ENCODE measurements at places on chromosomes 5 and 9.

GRCh38 chr5:55407984-55408383, 100.2 kb downstream of the MTREX start:
- DNase-seq: no peak

DNA sequence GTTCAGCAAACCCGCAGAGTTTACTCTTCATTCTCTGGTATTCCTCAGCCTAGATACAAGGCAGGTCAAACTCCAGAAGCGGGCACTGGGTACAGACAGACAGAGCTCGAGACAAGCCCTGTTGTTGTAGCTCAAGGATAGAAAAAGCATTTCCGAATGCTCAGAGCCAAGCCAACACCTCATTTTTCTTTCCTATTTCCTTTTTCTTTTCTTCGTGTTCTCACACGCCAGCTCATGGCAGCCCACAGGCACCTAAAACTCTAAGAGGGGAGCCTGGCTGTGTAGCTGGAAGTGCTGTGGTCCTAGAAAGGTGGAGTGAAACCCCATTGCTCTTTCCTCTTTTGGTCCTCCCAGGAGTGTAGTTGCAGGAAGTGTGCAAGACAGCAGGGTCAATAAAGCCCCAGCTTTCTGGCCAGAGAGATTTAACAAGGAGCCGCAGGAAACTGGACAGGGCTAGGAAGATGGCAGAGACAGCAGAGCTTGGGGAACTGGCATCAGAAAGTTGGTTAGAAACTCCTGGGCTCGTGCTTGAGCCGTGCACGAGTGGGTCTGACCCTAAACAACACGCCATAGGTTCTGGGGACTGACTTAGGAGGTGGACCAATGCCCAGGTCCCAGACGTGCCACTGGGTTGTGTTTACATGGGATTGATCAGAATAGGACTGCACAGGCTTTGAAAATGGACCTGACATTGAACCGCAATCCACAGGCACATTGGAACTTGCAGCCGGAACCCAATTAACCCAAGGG, 41.6 kb downstream of the ADAMTS2 start:
- DNase-seq: no peak

- DNase-seq: no peak
Observed at GRCh38 chr9:131039129-131039954, 30.4 kb downstream of the LAMC3 start.

DNA sequence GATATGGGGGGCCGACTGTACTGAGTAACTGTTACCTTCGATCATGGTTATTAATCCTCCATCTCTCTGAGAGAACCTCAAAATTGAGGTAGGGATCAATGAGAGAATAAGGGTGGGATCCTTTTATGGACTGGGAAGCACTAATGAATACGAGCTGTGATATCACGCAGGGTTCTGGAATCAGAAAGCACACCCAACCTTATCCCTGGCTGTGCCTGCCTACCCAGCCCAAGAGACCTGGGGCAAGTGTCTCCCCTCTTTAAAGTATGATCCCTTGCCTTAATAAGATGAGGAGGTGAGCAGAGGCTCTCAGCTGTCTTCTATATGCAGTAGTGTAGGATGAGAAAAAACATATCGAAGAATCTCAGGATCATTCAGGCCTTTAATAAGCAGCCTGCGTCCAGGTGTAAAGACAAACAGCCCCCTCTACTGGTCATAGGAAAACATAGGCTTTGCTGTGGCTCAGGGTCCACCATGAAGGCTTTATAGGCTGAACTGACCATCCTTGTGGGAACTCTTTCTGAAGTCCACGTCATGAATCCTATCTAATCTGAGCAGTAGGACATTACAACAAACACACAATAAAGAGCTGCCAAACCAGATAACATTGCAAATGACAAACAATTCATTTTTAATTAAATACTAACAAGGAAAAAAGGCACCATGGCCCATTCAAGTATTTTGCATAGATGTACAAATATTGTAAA, 16.8 kb downstream of the NIPAL4 start:
- peak; percentile 22 for DNase-seq

DNA sequence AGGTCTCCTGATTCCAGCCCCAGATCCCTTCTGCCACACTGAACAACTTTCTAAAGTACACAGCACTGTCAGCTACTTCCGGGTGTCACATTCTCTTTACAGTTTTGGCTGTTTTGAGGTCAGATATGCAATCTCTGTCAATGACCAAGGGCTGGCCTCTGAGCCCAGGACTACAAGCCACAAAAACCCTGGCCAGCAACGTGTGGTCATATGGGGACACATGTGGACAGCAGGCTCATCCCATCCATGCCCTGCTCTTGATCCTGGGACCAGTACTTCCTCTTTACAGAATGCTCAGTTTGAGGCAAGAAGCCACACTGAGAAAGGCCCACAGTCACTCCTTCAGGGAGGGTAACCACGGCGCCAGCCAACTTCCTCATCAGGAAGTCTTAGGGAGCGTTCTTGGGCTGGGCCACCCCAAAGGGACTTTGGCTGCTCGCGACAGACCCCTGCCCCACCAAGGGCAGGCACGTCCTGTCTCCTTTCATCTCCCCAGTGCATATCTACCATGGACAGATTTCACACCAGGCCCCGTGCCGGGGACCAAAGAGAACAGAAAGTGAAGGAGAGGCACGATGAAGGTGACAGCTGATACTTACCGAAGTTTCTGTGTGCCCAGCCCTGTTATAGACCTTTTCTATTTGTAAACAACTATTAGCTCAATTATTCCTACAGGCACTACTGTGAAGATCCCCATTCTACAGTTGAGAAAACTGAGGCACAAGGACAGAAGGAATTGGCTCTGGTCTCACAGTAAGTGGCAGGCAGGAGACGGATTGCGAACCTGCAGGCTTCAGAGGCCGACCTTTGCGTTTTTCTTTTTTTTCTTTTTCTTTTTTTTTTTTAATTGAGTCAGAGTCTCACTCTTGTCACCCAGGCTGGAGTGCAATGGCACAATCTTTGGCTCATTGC, 37.3 kb downstream of the STK10 start:
- DNase-seq: no peak

DNA sequence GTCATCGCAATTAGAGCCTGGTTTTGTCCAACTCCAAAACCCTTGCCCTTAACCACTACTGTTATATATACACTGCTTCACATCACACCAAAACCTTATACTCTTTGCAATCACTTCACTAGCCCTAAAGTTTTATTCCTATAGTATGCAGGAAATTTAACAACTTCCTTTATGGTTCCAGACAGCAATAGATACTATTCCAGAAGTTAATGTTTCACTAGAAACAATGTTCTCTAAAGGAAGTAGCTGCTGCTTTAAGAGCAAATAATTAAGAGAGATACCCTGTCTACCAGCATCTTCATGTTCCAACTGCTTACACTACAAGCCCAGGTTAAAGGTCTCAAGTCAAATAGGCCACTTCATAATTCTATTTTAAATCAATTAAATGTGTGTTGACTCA, 22.0 kb downstream of the FREM1 start:
- DNase-seq: no peak
